ENCODE measurements at places on chromosomes 5 and 9. TPM values are rescaled to one million over a fixed set of nuclear protein-coding genes. Genes with fewer than 3 reads are reported as not detected.

The ARHGEF28 gene
- total RNA-seq: 8.1 TPM

The CDKN2B-AS1 gene
- 2.3 TPM for total RNA-seq

The SLC25A2 gene
- 0.25 TPM for total RNA-seq

The PCDHGC3 gene
- total RNA-seq: 100.0 TPM

The PIK3R1 gene
- total RNA-seq: 25.7 TPM

The ADAMTS19 gene
- 0.87 TPM for total RNA-seq
